ENCODE measurements at places on chromosomes 2 and 18.

DNA sequence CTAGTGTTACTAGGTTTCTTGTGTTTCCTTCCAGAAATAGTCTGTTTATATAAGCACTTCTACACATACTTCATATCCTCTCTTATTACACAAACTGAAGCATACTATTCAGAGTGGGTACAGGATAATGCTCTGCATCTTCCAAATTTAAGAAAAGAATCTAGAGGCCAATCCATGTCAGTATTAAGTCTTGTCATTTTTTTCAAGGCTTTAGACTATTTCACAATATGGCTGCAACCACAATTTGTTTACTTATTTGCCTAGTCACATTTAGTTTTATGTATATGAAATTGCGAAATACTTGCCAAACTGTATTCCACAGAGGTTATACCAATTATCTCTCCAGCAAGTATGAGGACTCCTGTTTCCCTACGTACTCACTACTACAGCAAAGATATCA is 27.9 kb downstream of the IWS1 start:
- no peaks in the 10 kb centered on the region for H3K27me3 ChIP-seq
- H3K4me1 ChIP-seq: no peaks in the 10 kb centered on the region
- no peak overlapping the region for H3K4me3 ChIP-seq
- peaks cover 82% of the 10 kb centered on the region for H3K36me3 ChIP-seq

DNA sequence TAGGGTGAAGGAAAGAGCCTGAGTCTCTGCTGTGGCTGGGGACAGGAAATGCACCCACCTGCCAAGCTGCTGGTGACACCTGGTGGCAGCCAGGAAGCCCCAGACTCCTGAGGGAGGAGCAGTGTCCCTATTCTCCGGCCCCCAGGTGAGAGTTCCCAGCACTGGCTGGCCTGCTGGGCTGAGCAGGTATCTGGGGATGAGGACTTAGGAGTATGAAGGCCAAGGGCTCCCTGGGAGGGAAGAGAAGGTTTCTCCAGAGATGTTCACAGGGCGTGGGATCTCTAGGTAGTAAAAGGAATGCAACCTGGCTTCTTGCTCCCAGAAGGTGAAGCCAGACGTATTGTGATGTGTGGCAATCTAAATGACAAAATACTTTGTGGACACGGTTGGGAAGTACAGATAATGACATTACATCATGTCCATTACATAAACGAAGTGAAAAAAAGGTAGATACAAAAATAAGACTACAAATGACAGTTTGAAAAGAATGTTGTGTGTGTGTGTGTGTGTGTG is 75.8 kb upstream of the SLC1A4 start:
- peaks cover 14% of the 10 kb centered on the region for H3K4me1 ChIP-seq
- H3K36me3 ChIP-seq: no peaks in the 10 kb centered on the region
- H3K4me3 ChIP-seq: no peak overlapping the region
- DNase-seq: peak; percentile 46

- no peak for DNase-seq
- H3K4me3 ChIP-seq: no peak overlapping the region
- H3K27ac ChIP-seq: no peak overlapping the region
Observed at GRCh38 chr2:133489146-133489545, 79.1 kb downstream of the NCKAP5 start.

DNA sequence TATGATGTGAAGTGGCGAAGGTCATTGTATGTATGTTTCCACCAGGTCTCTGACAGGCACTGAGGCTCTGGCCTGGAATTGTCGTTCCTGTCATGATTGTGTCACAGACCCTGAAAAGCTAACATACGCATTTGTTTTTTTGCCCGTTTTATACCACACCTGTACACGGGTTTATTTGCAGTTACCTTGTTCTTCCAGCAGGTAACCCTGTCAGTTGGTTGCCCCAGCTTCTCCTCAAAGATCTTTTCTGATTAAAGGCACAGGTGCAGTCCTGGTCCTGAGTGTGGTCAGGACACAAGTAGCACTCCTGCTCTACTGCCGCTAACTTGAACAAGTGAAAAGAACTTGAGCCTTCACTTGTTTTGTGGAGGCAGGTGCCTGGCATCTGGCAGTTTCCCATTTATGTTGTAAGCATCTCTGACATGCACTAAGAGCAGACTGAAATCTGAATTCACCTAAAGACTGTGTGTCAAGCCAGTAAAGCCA is 19.9 kb downstream of the CD8A start:
- H3K4me3 ChIP-seq: no peak overlapping the region
- no peak overlapping the region for H3K27ac ChIP-seq
- peaks cover 84% of the 10 kb centered on the region for H3K36me3 ChIP-seq
- no peaks in the 10 kb centered on the region for H3K4me1 ChIP-seq
- no peaks in the 10 kb centered on the region for H3K27me3 ChIP-seq

DNA sequence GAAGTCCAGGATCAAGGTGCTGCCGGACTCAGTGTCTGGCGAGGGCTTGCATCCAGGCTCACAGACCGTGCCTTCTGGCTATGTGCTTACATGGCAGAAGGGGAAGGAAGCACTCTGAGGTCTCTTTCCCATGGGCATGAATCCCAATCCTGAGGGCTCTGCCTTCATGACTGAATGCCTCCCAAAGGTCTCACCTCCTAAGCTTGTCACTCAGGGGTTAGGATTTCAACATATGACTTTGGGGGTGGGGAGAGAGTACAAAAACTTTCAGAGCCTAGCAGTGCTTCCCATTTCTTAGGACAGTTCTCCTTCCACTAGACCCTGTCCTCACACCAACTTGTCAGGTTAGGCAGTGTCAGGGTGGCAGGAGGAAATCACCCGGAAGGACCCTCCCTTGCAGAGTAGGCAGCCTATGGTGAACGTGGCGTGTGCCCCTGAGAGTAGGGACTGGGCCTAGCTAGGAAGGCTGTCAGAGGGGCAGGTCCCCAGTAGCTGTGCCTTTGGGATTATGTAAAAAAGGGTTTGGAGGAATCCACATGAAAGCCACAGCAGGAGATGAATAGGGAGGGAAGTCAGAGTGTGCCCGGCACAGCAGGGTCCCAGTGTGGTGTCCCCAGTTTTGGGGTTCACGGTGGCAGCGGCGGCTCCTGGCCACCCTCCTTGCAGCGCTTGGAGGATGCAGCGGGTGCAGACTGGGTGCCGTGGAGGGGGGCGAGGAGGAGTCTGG is 233.3 kb downstream of the LDLRAD4 start:
- no peaks in the 10 kb centered on the region for H3K36me3 ChIP-seq
- H3K4me1 ChIP-seq: peaks cover 28% of the 10 kb centered on the region
- H3K4me3 ChIP-seq: no peak overlapping the region
- H3K27me3 ChIP-seq: no peaks in the 10 kb centered on the region

- H3K36me3 ChIP-seq: peaks cover 3% of the 10 kb centered on the region
- H3K27ac ChIP-seq: no peak overlapping the region
- no peak for DNase-seq
- H3K27me3 ChIP-seq: no peaks in the 10 kb centered on the region
Observed at GRCh38 chr2:25322312-25322711, 19.4 kb downstream of the DNMT3A start.

Measured in natural killer cell (primary cell).